Esophagus mucosa (tissue), 1 donor: ENCODE measurements at places on chromosomes 11 and 22. TPM values are rescaled to one million over a fixed set of nuclear protein-coding genes. Genes with fewer than 3 reads are reported as not detected.

GRCh38 chr11:59660621-59661020 is 8.2 kb downstream of the PATL1 start:
- ATAC-seq, result no peak

GRCh38 chr22:20946080-20946986 is 20.7 kb upstream of the AIFM3 start:
- no peak for ATAC-seq

DNA sequence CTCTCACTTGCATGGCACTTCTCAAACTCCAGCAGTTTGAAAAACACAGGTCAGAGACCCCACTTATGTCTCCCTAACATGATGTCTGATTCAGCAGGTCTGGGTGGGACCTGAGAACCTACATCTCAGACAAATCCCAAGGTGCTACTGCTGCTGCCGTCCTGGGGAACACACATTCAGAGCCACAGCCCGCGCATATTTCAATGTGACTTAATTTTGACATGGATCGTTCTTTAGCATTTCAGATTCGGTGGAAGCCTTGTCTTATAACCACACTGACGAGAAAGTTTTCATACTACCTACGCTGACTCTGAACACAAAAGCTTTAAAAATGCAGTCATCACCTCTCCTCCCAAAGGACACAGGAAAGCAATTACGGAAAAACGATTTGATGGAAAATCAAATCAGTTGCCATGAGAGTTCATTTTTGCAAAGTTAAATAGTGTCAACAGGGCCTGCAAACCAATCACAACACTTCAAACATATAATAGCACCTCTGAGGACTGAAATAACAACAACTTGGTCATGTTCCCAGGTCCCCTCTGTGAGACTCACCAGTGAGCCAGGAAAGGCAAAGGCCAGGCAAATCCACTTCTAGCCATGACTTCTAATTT is 132.6 kb downstream of the SHANK2 start:
- ATAC-seq, result no peak

GRCh38 chr11:95916049-95916448 is 7.9 kb downstream of the MTMR2 start:
- no peak for ATAC-seq

Gene SLC5A12
- not detected for total RNA-seq
